ENCODE measurements at places on chromosomes 1 and 21.

- no peak for DNase-seq
Measured at GRCh38 chr1:53549781-53550180, 90.6 kb downstream of the DMRTB1 start.

DNA sequence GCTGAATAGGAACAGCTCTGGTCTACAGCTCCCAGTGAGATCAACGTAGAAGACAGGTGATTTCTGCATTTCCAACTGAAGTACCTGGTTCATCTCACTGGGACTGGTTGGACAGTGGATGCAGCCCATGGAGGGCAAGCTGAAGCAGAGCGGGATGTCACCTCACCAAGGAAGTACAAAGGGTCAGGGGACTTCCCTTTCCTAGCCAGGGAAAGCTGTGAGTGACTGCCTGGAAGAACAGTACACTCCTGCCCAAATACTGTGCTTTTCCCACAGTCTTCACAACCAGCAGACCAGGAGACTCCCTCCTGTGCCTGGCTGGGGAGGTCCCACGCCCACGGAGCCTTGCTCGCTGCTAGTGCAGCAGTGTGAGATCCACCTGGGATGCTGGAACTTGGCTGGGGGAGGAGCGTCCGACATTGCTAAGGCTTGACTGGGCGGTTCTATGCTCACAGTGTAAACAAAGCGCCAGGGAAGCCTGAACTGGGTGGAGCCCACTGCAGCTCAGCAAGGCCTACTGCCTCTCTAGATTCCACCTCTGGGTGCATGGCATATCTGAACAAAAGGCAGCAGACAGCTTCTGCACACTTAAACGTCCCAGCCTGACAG is 14.7 kb downstream of the CR1L start:
- DNase-seq: no peak

DNA sequence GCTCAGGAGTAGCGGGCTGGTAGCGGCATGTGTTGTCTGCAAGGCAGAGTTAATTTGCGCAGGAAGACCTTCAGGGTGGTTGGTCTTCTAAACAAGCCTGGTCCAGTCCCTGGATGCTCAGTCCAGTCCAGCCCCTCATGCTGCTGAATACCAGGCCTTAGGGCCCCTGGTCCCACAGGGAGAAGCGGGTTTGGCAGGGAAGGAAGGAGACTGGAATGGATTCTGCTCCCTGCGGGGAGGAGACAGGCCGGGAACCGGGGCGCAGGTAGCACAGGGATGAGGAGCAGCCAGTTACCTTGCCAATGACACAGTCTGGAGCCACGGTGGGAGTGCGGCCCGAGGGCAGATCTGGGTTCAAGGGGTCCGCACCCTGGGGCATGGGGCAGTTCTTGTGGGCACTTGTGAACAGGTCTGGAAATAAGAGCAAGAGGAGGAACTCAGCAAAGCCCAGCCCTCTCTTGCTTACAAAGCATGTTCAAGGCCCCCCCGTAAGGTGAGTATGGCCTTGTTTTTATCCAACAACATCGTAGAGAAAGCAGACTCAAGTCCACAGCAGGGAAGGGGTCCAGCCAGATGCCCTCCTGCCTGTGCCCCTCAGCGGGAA is 10.1 kb downstream of the FAM131C start:
- no peak for DNase-seq

DNA sequence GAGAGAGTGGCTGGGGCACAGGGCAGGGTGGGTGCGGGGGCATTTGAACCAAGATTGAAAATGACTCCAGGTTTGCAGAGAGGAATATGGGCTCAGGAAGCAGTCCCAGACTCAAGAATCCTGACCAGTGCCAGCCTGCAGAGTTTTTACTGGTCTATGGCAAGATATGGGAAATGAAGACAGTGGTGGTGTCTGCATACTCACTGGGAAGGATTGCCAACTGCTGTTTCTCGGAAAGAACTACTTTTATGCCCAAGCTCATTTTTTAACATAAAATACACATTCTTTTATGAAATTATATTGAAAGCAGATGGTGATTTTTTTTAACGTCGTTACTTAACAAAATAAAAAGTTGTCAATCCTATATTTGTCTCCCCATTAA is 401.8 kb downstream of the CAMTA1 start:
- no peak for DNase-seq

GRCh38 chr1:228830954-228831481 is 95.7 kb downstream of the RHOU start:
- DNase-seq: no peak

DNA sequence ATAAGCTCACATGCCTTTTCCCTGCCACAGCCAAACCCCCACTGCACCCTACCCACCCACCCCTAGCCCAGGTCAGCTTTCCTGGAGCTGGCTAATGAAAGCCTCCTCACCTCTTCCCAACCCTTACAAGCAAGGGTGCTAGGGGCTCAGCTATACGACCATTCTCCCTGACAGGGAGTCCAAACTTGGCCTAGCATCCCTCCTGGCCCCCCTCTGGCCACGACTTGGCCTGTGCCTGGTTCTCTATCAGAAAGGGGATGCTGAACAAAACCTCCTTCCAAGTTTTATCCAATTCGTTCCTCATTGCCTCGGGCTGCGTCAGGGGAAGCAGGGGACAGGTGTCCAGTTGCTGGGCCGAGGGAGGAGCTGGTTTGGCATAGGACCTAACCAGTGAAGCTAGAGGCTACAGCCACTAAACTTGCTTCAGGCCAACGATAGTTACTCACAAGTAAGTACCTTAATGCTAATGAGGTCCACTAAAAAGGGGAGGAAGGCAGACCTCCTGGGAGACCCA is 8.6 kb downstream of the TMEM81 start:
- DNase-seq: no peak

DNA sequence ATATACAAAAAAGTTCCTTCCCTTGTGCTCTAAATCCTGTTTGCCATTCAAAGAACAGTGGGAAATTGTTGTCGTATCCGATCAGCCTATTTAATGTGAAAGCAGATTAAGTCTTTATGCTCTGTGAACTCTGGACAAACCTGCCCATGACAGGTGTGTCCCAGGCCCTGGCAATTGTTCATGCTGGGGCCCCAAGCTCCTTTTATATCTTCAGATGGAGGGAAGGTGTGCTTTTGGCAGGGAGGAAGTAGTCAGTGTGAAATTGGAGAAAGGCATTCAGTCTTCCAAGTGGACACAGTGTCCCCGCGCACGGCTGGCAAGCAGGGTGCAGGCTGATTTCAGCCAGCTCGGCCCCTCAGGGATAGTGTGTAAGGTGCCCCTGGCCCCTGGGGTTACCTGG is 135.1 kb upstream of the F3 start:
- DNase-seq: no peak

GRCh38 chr1:115300087-115300876 is 37.8 kb downstream of the NGF start:
- no peak for DNase-seq

- no peak for DNase-seq
Measured at GRCh38 chr1:45923343-45923742, 119.9 kb downstream of the MAST2 start.

DNA sequence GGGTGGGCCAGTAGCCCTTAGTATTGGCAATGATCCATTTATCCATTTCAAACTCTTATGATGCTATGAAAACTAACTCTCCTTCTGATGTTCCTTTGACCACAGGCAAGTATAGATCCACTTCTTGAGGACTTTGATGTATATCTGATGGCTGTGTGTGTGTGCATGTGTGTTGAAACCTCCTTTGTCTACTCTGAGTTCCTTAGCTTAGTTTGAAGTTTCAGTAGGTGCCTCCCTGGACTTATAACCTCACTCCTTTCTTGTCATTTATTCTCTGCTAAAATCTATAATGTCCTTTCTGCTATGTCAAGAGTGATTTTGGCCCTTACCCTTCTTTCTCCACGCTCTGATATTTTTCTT is 409.3 kb downstream of the PRDM2 start:
- no peak for DNase-seq

DNA sequence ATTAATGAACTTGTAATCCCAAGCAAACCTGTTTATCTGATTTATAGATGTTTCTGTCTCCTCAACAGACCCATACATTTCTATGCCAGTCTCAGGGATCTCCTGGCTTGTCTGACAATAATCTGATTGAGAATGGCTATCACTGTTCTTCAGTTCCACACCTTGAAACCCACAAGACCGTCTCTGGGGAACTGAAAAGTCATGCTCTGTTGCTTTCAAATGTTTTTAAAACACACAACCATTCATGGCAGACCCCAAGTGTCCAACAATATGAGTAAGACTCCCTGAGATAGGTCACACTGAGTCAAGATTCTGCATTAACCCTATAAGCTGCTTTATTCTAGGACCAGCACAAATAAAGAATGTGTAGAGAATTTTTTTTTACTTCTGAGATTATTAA is 611.2 kb upstream of the PLXNA2 start:
- DNase-seq: no peak

GRCh38 chr21:33834801-33835500 is 80.7 kb downstream of the ATP5PO start:
- DNase-seq: no peak

DNA sequence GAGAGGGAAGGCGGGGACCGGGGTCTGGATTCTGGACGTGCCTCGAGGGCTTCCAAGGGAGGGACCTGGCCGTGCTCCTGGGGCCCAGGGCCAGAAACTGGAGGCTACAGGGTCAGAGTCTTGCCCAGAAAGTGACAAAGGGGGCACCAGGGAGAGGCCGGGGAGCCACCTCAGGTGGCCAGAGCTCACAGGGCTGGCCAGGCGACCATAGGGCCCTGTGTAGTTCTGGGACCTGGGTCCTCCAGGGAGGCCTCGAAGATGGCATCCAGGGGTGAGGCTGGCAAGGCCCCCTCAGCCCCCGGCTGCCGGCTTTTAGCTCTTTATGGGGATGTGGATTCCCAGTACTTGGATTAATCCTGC is 14.3 kb upstream of the LRRC3 start:
- no peak for DNase-seq

- DNase-seq: no peak
Measured at GRCh38 chr1:112702067-112702395, 4.9 kb downstream of the RHOC start.

GRCh38 chr1:205961991-205962820 is 18.9 kb upstream of the SLC26A9 start:
- DNase-seq: no peak

DNA sequence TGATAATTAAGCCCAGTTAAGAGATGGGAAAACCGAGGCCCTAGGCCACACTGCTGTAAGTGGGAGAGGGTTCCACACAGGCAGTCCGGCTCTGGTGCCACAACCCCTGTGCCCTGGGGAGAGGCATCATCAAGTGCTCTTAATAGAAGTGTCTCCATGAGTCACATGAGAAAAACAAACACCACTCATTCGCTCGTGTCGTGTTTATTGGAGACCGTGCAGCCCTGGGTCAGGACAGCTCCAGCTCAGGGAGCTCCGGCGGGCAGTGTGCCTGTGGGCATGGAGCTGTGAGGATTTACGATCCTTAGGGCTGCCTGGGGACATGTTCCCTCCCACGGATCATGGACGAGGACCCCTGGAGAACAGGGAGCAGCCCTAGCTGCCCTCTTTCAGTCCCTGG is 658.5 kb downstream of the AJAP1 start:
- DNase-seq: no peak

- DNase-seq: no peak
Measured at GRCh38 chr1:44076066-44076465, 42.6 kb upstream of the KLF17 start.

DNA sequence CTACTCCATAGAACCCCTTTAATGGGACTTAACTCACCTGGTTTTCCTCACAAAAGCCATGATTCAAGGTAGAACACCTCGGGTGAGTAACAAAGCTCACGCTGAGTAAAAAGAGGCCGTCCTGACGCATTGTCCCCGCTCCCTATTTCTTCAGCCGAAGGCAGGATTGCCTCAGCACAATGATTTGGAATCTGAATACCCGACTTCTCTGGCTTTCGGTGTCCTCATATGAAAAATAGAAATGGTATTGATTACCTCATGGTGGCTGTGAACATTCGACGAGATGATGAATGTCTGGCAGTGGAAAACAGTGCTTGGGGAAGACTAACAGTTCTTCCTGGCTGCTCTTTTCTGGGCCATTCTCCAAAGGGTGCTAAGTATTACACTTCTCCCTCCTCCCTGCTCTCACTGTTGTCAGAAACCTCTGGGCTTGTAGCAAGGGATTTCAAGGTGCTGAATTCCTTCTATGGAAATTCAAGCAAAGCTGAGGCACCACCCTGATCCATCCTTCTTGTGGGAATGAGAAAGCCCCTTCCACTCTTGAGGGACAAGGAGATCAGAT is 148.3 kb downstream of the C1orf94 start:
- DNase-seq: no peak

DNA sequence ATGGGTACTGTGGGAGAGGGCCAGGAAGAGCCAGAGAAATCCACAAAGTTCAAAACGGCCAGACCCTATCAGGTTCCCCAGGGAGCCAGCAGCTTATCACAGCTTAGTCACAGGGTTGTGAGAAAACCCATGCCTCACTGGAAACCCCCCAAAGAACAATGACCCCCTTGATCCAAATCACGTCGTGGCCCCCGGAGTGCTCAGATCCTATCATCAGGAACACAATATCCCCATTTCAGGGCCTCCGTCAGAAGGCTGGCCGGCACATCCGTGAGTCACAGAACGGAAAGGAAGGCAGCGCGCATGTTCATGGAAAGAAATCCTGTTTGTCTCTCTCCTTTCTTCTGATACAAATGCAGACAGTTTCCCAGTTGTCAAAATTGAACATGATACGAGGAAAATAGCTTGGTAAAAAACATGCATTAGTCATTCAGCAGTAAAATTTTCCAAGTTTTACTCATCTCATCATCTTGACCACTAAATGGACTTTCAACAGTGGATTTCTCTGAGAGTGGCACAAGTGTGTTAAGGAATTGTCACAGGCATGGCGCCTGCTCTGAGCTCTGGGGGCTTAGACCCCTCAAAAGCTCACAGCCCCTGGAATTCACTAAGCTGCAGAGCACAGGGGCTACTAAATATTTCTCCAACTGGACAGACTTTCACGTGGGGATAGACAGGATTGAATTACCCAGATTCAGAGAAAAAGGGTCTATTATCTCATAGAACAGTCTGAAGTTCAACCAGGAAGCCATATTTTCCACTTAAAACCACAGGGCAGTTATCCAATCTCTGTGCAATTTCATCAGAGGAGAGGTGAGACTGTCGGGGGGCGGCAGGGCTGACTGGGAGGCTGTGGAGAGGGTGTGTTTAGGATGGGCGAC is 124.8 kb downstream of the RIPK4 start:
- no peak for DNase-seq

GRCh38 chr1:23628951-23629387 is 62.6 kb upstream of the RPL11 start:
- no peak for DNase-seq

DNA sequence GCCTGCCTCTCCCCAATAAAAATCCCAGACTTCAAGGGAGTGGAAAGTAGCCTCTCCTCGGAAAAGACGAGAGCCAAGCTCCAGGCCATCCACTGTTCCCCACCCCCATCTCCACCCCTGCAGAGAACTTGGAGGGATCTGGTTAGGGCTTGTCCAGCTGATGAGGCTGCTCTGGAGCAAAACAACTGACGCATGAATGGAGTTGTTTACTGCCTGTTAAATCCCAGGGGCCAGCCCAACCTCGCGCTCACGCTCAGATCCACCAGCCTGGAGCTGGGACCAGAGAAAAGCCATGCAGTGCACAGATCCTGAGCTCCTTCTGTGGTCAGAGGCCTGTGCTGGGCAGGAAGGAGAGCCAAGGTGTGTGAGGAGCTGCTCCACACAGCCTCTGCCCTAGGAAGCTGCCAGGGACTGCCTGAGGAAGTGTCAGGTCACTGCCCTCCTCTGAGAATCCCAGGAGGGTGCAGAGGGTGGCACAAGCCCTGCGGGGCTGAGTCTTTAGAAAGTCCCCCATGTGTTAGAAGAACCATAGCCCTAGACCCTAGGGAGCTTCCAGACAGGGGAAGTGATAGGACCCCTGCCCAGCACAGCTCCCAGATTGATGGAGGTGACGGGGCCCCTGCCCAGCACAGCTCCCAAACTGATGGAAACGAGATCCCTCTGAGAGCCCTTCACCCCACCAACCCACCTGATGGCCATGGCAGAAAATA is 109.0 kb upstream of the IPO9 start:
- DNase-seq: no peak

- no peak for DNase-seq
Measured at GRCh38 chr1:68969441-68969840, 472.6 kb upstream of the DEPDC1 start.

Measured in stimulated activated CD4-positive, alpha-beta T cell treated with anti-CD3 and anti-CD28 coated beads, Interleukin-15, amount 100 ng/mL, for 1 hour (primary cell).